ENCODE measurements at places on chromosomes 16 and 17. TPM values are rescaled to one million over a fixed set of nuclear protein-coding genes. Genes with fewer than 3 reads are reported as not detected.

DNA sequence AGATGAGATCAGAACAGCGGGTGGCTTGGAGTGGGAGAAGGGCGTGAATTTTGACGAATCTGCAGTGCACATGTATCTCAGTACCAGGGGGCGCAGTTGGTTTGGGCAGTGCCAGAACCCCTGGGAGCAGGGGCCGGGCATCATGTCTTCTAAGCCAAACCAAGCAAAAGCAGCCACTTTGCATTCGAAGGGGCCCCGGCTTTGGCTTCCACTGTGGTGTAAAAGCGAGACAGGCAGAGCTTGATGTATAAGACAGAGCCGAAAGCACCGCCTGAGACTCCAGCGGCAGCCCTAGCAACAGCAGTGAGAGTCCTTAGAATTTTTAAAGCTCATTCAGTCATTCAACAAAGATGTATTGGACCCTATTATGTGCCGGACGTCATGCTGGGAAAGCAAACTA lies 3.8 kb upstream of the XYLT1 start:
- no peak for DNase-seq

DNA sequence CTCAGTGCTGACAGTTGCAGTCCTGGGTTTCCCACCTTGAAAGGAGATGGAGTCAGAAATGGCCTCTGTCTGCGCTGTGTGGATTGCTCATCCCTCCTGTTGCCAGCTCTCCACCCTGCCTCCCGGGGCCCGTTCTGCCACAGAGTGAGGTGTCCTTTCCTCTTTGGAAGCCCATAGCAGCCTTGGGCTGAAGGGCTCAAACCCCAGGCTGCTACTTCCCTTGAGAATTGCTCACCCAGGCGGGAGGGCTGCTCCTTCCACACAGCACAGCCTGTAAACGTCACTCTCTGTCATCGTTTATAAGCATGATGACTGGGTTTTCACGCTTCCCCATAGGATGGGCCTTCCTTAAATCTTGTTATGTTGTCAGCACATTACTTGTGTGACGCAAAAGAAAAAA lies 62.7 kb downstream of the FOXK2 start:
- peak; percentile 33 for DNase-seq

GRCh38 chr16:22681554-22682291 lies 132.2 kb upstream of the HS3ST2 start:
- peak; percentile 89 for DNase-seq

DNA sequence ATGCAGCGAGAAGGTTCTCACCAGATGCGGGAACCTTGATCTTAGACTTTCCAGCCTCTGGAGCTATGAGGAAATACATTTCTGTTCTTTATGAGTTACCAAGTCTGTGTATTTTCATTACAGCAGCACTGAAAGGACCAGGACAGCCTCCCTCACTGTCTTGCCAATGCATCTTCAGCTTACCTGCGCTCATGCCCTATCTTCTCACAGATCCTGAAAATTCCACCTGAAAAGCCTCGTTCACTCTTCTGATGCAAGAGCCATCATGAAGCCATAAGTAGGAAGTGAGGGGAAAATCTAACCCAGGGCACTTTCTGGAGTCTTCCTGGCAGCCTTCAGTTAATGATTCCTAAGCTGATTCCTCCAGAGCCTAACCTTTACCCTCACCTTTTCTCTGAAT lies 194.0 kb downstream of the SALL1 start:
- DNase-seq = no peak

DNA sequence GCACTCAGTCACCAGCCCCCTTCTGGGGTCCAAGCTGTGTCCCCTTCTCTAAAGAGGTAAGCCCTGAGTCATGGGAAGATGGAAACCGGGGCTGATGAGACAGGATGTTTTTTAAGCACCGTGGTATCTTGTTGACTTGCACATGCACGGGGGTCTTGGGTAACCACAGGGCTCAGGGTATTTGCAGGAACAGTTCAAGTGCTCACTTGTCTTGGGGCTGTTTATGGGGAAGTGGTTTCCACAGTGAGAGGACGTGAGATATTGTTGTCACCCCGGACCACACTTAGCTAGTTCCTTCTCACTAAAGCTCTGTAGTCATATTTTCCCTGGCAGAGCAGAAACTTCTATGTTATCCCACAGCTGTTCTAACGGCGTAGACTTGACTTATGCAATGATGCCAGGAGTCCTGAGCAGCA lies 7.7 kb downstream of the CCL3L1 start:
- no peak for DNase-seq

The TAT gene
- not detected for total RNA-seq

- no peak for DNase-seq
Measured at GRCh38 chr16:54320697-54321340, 34.2 kb upstream of the IRX3 start.

DNA sequence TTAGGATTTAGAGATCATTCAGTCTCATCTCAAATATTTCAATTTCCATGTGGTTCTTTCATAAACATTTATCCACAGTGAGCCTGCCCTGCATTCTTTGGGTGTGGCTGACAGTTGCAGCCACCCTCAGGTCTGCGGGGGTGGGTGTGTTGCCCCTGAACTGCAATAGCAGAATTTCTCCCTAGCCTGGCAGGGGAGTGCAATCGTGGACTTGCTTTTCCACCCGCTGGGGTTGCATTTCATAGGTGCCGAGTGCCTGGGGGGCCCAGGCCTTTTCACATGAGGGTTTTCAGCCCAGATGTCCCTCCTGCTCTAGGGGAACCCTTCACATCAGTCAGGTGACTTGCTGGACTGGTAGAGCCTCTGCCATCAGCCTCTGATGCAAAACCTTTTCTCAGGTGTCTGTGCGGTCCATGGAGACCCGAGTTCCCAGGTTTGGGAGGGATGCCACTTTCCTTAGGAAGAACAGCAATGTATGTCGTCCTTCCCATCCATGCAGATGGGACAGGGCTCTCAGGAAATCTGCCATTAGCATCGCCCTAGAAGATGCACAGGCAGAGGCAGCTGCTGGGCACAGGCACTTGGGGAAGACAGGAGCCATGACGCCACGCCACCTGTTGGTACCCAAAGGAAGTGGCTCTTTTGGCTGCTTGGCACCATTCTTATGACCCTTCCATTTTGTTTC lies 2.4 kb upstream of the USP36 start:
- peak; percentile 66 for DNase-seq

The MED13 gene
- 130 TPM for total RNA-seq

DNA sequence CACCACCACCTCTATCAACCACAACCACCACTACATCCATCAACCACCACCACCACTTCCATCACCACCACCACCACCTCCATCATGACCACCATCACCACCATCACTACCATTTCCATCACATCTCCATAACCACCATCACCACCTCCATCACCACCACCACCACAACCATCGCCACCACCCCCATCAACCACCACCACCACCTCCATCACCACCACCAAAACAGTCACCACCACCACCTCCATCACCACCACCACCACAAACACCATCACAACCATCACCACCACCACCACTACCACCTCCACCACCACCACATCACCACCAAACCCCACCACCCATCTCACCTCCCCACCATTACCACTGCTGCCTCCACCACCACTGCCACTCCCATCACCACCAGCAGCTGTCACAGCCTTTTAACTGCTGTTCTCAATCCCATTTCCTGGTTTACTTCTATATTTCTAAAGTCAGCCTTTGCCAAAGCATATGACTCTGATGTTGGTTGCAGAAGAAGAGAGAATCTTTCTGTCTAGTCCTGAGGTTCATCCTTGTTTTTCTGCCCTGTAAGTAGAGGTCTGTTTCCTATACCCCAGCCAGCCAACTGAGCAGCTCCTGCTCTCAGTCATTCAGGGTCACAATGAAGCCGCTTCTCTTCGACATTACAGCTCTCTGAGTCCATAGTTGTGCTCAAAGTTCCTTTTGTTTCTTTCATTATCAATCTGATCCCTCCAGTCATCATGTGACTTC lies 14.0 kb downstream of the MARCHF10 start:
- no peak for DNase-seq

The KCNG4 gene
- total RNA-seq = not detected

GRCh38 chr17:12180644-12181261 lies 160.1 kb downstream of the MAP2K4 start:
- no peak for DNase-seq

GRCh38 chr17:61167075-61167474 lies 232.6 kb upstream of the TBX2 start:
- no peak for DNase-seq

The KRT31 gene
- total RNA-seq = not detected

DNA sequence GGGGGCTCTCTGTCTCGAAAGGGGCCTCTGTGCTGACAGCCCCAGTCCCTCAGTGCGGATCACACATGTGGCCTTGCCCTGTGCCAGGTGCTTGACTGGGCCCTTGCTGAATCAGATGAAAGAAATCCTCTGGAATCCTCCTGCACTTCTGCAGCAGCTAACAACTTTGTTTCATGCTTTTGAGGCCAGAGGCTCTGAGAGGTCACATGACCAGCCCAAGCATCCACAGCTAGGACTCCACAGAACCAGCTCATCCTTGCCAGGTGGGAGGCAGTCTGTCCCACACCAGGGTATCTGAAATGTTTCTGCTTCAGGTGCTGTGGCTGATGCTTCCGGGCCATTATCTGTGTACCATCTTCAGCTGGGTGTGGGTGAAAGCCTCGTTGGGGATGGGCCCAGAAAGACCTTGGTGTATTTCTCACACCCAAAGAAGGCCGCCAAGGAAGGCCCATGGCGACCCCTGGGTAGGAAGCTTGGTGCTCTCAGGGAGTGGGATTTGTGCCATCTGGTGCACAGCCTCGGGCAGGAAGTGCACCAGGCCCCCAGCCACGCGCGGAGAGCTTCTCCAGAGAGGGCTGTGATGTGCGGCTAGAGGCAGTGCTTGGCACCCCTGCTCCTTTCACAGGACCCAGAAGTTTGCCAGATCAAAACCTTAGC lies 143.8 kb downstream of the CLEC16A start:
- no peak for DNase-seq

The RRAD gene
- total RNA-seq = 1.1 TPM

DNA sequence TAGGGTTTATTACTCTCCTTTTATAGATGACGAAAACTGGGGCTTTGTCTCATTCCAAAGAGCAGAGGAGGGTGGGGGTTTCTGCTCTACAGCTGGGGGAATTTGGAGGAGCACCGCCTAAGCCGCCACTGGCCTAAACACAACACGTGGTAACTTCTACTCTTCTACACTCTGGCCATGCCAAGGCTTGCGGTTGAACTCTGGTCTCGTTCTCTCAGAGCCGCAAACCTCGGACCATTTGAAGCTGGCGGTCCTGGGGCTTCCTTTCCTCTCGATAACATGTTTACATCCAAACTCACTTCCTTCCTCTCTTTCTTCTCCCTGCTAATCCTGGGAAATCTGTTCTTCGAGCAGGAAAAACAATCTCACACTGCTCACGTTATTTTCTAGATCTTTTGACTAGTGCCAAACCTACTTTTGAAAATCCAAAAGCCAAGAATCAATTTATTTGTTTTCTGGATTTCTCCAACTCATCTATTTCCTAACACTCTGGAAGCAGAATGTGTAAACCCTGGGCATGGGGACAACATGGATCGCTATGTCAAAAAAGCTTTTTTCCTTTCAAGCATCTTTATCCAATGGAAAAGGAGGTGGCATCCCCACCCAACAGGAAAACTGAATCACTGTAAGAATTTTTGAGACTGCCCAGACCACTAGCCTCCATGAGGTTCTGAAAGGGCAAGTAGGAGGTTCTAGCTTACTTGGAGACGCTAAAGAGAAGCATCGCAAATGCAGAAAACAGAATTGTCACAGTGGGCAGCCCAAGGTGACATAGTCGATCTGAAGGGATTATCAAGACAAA lies 13.6 kb upstream of the EEF2K start:
- peak; percentile 24 for DNase-seq

GRCh38 chr16:89009343-89010209 lies 32.6 kb upstream of the CBFA2T3 start:
- no peak for DNase-seq

GRCh38 chr17:68381076-68381900 lies 76.0 kb downstream of the WIPI1 start:
- no peak for DNase-seq

DNA sequence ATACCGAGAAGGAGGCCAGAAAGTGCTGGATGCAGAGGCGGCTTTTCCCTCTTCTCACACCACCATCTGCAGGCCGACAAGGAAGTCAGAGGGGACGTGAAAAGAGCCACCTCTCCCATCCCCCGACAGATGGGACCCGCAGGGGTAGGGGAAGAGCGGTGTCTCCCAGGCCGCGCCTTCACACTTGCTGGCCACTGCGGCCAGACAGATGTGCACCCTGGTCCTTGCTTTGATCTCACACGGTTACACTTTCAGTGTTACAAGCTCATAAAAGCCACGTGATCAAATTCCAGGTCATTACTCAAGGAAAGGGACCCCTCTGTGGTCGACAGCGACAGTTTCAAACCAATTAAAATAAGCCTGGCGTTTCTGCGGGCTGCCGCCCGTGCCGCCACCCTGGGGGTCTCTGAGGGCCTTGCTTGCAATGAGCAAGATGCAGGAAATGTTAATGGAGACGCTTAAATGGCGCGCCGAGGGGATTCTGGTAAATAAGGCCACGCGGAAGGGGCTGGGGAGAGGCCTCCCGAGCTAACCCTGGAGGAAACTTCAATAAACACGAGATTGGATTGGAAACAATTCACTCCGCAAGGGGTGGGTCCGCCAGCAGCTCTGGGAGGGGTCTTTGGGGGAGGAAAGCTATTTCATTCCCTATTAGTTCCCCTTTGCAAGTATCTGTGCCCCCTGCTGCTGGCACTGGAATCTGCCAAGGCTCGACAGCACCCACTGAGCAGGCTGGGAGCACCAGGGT lies 240.9 kb downstream of the ENGASE start:
- DNase-seq = no peak

- DNase-seq = no peak
Measured at GRCh38 chr16:3606441-3606840, 5.0 kb downstream of the SLX4 start.

- no peak for DNase-seq
Measured at GRCh38 chr16:27599606-27600005, 49.7 kb downstream of the KATNIP start.

- DNase-seq = no peak
Measured at GRCh38 chr17:43857141-43857540, 10.2 kb downstream of the CD300LG start.

All from glutamatergic neuron (in vitro differentiated cells).